ENCODE measurements at places on chromosomes 6 and 20.

DNA sequence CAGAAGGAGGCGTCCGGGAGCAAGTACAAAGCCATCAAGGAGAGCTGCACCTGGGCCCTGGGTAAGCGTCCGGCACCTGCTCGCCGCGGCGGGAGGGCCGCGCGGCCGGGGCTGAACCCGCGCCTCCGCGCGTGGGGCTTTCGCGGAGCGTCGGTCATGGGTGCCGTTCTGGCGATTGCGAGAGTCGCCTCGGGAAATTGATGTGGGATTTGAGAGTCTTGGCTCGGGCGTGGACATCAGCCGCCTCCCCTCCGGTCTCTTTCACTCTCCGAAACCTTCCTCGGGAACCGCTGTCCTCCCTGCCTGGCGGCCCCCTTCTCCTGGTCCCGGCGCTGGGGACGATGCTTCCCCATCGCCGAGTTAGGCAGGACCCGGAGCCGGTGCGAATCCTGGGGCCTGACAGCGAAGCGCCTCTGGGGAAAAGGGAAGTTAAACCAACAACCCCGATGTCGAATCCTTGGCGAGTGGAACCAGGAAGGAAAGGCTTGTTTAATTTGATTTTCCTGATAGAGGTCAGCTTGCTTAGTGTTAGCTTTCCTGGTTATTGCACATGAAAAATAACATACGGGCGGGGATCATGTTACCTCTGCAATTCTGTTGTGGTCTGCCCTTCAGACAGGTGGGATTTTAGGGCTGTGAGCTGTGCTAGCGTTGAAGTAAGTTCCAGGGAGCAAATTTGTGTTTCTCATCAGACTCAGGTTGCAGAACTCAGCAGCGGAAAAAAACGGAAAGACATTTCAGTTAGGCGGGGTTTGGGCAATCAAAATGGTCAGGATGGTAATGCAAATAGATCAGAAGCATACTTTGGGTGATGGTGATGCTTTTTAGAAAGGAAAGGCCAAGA lies 594 bp downstream of the ARFGEF3 start:
- DNase-seq = no peak

GRCh38 chr6:131062241-131063027 lies 611 bp downstream of the EPB41L2 start:
- DNase-seq = no peak

DNA sequence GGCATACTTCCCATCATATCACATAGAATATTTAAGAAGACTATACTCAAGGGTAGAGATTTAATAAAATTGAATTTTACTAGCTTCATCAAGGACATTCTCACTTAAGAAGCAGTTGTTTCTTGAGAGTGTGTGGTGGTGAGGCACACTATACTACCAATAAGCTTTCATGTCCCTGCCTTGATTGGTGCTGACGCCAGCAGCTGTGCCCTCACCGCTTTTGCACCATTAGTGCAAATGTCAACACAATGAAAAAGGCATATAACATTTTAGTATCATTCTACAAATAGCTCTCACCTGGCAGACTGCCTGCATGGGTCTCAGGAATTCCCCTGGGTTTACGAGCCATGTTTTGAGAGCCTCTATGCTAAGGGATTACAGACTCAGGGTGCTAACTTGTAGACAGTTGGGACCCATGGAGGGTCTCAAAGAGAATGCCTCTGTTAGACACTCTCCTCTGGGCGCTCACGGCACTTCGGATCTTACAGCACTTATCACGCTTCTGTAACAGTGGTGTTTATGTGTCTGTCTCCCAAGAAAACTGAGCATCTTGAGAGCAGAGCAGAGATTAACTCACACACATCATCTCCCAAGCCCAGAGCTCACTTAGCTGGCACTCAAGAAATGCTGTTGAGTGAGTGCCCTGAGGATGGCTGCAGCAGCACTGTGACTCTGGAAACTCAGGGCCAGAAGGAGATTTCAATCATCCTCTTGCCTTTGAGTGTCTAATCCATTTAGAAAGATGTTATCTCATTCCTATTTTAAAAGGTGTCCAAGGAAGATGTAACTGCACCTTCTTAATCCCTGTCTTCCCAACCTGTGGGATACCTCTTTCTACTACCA lies 143.3 kb upstream of the GPR6 start:
- DNase-seq = no peak

GRCh38 chr6:107186047-107186446 lies 70.7 kb upstream of the BEND3 start:
- no peak for DNase-seq

DNA sequence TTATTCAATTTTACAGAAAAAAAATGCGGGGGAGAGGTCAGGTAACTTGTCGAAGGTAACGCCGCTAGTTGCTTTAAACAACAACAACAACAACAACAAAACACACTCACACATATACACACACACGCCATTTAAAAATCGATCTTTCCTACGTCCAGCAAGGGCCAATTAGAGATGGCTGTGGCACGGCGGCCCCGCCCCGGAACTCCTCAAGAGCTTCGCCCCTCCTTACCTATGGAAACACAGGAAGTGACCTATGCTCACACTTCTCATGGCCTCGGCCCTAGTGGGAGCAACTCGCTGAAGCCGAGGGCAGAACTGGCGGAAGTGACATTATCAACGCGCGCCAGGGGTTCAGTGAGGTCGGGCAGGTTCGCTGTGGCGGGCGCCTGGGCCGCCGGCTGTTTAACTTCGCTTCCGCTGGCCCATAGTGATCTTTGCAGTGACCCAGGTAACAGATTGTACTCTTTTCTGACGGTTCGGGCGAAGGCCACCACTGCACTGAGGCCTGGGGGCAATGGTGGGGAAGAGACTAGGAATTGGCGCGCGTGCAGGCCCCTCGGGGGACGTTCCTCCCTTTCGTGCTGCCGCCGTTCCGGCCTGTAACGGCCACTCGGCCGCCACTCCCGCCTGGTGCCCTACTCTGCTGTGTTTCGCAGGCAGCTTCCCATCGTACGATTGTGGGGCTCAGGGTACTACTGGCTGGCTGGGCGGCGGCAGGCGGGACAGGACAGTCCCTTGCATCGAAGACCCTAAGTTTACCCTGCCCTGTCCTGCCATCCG lies at the start of gene TBP:
TBP (plus strand) TSS at position 357 of the 783 bp plus-strand sequence. CDS start 2,661 bp downstream, outside the sequence.
- DNase-seq = peak; percentile 98

- DNase-seq = peak; percentile 72
These were observed 543.4 kb downstream of the CD83 start for GRCh38 chr6:14660806-14661579.

DNA sequence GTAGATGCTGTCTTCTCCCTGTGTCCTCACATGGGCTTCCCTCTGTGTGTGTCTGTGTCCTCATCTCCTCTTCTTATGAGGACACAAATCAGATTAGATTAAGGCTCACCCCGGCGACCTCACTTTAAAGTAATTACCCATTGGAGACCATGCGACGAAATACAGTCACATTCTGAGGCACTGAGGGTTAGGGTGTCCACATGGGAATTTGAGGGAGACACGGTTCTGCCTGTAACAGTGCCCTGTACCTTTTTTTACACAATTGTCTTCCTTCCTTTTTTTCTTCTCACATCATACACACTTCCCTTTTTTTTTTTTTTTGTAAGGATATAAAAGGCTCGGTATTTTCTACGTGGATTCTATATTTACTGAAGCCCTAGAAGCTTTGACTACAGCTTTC lies 48.9 kb downstream of the DEK start:
- DNase-seq = no peak

DNA sequence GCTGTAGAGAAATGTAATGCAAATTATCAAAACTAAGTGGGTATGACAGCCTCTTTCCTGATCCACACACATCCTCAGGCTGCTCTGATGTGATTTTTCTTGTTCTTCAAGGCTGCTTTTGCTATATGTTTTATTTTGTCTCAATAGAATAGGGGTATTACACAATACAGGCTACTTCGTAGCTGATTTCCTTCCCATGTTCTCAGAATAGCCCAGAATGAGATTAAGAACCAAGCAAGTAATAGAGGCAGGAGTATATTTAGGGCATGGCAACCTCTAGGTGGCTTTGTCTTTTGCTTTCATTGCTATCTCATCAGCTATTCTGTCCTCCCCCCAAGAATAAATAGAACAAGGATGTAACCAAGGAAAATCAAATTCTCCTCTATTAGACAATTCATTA lies 241.8 kb downstream of the ALDH8A1 start:
- DNase-seq = no peak

All from activated CD4-positive, alpha-beta T cell treated with anti-CD3 and anti-CD28 coated beads, Interleukin-2, amount 10 ng/mL, durations not matched to agents 7 days and 5 days (primary cell).